ENCODE measurements at places on chromosomes 12 and 14. TPM values are rescaled to one million over a fixed set of nuclear protein-coding genes. Genes with fewer than 3 reads are reported as not detected.

Gene SCN8A
- 80.3 TPM for total RNA-seq

Gene ART4
- 0.09 TPM for total RNA-seq

Gene ITGB7
- not detected for total RNA-seq

Gene STYK1
- 4.9 TPM for total RNA-seq

Gene SLCO1B1
- total RNA-seq: not detected

All from cerebellum (tissue), 4 donors.